ENCODE measurements at places on chromosomes 13 and 19.

- peak; percentile 77 for DNase-seq
Observed at GRCh38 chr19:3721131-3721886, 13.1 kb downstream of the TJP3 start.

GRCh38 chr19:16756649-16757048, 37.0 kb downstream of the NWD1 start:
- no peak for DNase-seq

DNA sequence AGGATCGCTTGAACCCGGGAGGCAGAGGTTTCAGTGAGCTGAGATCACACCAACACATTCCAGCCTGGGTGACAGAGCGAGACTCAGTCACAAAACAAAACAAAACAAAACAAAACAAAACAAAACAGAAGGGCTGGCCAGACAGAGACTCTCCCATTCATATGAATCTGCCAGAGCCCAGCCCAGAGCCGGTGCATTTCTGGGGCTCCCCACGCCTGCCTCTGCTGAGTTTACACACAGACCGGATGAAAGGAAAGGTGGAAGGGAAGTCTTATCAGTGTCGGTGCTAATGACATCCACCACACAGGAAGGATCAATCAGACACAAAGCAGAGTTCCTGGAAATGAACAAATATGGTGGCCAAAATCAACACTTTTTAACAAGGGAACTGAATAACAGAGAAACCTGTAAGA, 6.8 kb downstream of the TRAPPC6A start:
- DNase-seq: no peak

DNA sequence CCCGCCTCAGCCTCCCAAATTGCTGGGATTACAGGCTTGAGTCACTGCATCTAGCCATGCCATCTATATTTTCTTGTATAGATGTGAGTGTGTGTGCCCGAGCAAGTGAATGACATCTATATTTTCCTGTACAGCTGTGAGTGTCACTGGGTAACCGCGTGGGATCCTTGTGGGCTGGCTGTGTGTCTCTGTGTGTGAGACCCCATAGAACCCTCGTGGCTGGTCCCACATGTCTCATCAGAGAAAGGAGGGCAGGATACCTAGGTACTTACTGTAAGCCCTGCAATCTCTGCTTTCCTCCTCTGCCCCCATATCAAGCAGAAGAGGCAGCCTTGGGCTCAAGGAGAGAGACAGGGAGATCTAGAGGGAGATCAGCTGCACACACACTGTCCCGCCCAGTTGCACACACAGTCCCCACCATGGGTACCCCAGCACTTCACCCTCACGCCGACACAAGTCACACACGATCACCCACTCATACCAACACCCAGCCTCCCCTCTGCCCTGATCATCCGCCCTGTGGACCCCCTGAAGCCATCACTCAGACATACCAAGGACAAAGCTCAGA, 655 bp downstream of the DENND1C start:
- no peak for DNase-seq

DNA sequence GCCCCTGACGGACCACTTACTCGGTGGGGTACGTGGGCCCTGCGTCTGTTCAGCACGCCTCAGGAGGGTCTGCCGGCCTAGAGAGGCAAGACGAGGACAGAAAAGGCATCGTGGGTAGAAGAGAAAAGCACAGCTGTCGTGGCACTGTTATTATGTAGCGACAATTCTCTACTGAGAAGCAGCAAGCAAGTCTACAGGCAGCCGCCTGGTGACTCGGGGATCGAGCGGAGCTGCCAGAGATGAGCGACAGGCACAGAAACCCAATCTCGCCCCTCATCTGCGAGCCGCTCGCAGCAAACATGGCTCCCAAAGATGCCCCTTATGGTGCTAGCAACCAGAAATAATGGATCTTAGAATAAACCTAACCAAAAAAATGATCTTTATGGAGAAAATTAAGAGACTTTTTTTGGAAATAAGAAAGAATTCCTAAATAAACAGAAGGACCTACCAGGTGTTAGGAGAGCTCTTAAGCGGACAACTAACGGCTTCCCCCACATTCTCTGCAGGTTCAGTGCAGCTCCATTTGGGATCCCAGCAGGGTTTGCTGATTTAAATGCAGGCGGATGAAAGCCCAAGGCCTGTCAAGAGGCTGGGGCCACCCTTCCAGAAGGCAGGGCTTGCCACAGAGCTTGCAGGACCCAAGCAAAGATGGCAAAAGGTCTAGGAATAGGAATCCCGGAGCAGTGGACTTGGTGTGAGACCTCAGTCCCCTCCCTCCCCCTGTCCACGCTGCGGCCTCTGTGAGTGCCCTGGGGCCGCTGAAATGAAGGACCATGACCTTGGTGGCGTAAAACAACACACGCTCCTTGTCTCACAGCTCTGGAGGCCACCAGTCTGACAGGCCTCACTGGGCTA, 152.6 kb downstream of the KDM4B start:
- no peak for DNase-seq

GRCh38 chr13:67175836-67176459, 54.2 kb downstream of the PCDH9 start:
- no peak for DNase-seq

DNA sequence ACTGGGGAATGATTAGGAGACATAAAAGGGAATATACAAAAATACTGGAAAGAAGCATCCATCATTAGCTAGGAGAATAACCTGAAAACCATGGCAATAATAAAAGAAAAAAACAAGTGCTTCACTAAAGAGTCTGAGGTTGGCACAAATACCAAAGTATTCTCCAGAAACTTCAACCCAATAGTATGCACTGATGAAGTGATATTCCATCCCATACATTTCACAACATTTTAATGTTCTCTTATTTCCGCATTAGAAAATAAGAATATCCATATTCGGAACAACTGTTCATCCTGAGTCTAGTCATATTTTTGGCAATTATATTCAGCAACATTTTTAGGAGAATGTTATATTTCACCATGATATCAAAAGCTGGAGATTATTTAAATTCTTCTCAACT, 116.2 kb downstream of the POSTN start:
- no peak for DNase-seq

- DNase-seq: no peak
Observed at GRCh38 chr19:19004144-19004543, 29.2 kb downstream of the SUGP2 start.

DNA sequence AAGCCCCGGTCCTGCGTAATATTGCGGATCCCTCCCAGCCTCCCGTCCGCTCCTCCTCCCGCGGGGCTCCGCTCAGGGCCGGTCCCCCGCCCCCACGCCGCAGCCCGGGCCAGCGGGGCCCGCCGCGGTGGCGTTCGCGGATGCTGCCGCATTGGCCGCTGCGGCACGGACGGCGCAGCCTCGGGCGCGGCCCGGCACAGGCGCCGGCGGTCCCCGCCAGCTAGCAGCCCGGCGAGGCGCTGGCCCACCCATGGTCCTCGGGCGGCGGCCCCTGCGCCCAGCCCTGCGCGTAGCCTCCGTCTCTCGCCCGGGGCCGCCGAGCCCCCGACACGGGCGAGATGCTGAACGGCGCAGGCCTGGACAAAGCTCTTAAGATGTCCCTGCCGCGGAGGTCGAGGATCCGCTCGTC, at the start of gene ATP8A2:
ATP8A2 (plus strand) TSS at position 100 of the 409 bp plus-strand sequence; CDS start at position 339, 239 bp downstream.
- no peak for DNase-seq

GRCh38 chr19:40143612-40144011, 47.6 kb upstream of the MAP3K10 start:
- DNase-seq: no peak

- DNase-seq: no peak
Observed at GRCh38 chr13:23899555-23899954, 2.3 kb upstream of the C1QTNF9B start.

- no peak for DNase-seq
Observed at GRCh38 chr19:29519146-29519545, 6.6 kb upstream of the VSTM2B start.

GRCh38 chr13:88136098-88136790, 465.1 kb downstream of the SLITRK5 start:
- peak; percentile 3 for DNase-seq

DNA sequence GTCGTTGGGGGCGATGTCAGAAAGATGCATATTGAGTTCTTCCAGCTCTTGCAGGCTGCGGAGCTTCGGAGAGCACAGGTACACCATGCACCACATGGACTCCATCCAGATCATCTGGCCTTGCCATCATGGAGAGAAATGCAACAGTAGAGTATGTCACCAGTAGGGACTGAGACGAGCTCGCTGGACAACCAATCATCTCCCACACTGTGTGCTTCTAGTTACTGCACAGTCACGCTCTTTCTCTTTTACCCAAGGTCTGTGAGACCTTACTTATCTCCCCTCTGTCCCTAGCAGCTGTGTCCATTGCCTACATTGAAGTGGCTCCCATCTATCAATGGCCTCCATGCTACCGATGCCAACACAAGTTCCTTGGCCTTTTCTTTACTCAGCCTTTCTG, 90.5 kb downstream of the C13orf42 start:
- DNase-seq: no peak

DNA sequence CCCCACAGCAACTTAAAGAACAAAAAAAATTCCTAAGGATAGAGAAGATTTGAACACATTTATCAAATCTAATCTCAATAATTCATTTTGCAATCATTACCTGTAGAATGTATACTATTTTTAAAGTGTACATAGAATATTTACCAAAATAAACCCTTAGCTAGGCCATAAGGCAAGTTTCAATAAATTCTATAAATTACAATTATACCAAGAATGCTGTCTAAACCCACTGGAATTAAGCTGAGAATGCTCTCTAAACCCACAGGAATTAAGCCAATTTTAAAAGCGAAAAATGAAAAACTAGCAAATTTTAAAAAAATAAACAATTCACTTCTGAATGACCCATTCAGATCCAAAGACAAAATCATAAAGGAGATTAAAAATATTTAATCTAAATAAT, 540.4 kb upstream of the NBEA start:
- no peak for DNase-seq

- no peak for DNase-seq
Observed at GRCh38 chr13:111177081-111177711, 62.1 kb downstream of the ARHGEF7 start.

GRCh38 chr19:6590258-6590826, 608 bp downstream of the CD70 start:
- DNase-seq: no peak

DNA sequence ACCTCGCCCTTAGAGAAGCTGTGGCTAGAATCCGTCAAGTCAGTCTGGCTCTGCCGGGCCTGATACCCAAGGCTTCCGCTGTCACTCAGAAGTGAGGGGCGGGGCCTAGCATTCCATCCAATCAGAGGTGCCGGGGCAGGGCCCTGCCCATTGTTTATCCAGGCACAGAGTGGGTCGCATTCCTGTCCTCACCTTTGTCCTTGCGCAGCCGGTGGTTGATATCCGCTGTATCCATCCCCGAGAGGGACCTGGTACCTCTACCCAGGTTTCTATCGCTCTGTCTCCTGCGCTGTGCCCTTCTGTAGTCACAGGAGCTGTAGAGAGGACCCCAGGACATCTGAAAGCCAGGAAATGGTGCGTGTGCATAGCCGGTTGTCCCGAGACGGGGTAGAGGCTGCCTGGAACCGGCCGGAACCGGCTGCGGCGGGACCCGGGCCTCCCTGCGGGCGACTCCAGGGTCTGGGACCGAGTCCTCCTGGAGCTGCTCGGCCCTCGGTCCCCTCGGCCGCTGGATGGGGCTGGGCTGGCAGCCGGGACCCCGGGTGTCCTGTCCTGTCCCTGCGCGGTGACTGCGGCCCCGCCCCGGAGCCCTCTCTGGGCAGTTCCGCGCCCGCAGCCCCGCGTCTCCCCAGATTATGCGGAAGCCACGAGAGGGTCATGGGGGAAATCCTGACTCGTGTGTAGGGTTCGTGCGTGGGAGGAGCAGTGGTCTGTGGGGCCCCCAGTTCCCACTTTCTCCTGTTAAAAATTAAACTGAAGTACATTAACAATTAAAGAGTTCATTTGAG, at the start of gene ZNF763:
ZNF763 (plus strand) TSS at position 183 of the 788 bp plus-strand sequence; CDS start at position 352, 169 bp downstream.
- DNase-seq: peak; percentile 49

DNA sequence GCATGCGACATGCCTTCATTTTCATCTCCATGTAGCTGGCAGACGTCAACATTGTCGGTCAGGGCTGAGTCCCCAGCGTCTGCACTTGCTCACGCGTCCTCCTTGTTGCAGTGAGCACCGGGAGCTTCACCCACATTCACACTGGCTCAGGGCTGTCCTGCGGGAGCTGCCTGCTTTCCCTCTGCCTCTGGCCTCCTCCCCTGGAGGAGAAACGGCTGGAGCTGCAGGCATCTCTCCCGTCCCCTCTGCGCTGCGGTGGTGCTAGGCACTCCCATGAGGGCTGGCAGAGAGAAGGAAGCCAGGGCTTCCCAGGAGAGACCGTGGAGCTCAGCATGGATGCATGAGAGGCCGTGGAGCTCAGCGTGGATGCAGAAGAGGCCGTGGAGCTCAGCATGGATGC, 18.4 kb upstream of the TMEM255B start:
- no peak for DNase-seq

GRCh38 chr19:5534787-5535586, 32.8 kb downstream of the TINCR start:
- DNase-seq: no peak

GRCh38 chr13:100364591-100364990, 224.0 kb downstream of the GGACT start:
- DNase-seq: no peak

GRCh38 chr13:53499576-53500133, 471.0 kb downstream of the OLFM4 start:
- no peak for DNase-seq

- no peak for DNase-seq
Observed at GRCh38 chr13:27449081-27449603, 1.2 kb downstream of the MTIF3 start.

DNA sequence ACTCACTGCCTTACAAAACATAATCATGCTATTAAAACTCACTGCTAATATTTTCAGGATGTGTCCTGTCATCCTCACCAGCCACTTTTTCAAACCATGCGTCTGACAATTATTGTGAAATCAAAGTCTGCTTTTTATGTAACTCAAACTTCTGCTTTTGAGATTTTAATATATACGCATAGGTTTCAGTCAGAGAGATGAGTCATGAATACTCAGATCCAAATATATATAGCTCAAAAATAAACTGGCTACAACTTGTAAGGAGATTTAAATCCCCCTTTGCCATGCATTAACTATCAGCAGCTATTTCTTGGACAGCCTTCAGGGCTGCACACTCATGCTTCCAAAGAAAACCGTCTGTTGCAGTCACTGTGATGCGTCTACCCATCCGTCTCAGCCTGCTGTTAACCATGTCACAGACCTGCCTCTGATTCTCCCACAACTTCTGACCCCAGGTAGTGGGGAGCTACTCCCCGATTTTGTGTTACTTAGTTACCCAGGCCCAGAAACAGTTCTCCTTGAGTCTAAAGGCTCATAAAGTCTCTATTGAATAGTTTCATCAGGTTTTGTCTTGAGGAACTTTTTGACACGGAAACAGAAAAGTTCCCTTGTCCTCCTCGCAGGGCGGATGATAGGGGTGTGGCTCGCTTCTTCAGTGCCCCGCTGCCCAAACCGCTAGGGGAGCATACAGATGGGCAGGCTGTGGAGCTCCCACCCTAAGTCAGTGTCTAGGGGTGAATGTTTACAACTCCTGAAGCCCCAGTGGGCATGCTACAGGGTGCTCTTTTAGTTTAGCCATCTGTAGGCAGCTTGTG, 33.8 kb upstream of the SGCG start:
- no peak for DNase-seq

Data from activated gamma-delta T cell (primary cell).